SK-N-DZ (cell line): ENCODE measurements at places on chromosomes 4 and X.

- DNase-seq, result no peak
Measured at GRCh38 chr4:109930464-109930863, 17.8 kb downstream of the EGF start.

DNA sequence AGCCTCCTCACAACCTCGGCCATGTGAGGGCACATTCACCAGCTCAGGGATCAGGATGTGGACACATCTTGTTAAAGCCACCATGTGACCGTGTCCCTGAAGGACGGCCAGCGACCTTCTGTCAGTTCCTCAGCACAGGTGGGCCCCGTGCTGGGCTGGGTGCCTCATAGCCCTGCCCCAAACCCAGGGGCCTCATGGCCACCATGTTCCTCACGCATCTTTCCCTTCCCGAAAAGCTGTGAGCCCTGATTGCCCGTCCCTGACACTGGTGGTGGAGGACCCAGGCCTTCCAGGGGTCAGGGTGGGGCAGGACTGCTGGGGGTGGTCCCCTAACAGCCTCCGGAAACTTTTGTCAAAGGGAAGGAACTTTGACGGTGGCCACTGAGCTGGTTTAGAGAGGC lies 60.1 kb upstream of the ADRA2C start:
- DNase-seq, result no peak

- no peak for DNase-seq
Measured at GRCh38 chr4:100420571-100420970, 97.3 kb downstream of the EMCN start.

GRCh38 chrX:30822764-30823163 lies 66.3 kb downstream of the TAB3 start:
- no peak for DNase-seq
